ENCODE measurements at places on chromosomes 12 and 14.

- DNase-seq = no peak
Measured at GRCh38 chr12:85273381-85274314, 6.4 kb upstream of the ALX1 start.

DNA sequence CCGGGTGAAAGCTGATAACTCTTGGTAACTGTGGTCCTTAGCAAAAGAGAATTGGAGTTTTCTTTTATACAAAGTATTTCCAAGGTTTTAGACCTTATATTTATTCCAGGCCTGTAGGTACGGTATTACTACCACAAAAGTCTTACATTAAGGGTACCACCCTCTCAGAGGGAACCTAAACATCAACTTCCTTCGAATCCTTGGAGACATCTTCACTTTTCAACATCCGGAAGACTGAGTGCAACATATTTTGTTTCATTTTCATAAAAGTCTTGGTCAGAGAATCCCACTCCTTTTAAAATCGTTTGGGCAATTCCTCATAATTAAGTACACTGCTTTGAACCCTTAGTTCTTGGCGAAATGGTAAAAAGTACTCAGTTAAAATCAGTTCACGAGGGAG, 1.2 kb downstream of the CNOT2 start:
- no peak for DNase-seq

DNA sequence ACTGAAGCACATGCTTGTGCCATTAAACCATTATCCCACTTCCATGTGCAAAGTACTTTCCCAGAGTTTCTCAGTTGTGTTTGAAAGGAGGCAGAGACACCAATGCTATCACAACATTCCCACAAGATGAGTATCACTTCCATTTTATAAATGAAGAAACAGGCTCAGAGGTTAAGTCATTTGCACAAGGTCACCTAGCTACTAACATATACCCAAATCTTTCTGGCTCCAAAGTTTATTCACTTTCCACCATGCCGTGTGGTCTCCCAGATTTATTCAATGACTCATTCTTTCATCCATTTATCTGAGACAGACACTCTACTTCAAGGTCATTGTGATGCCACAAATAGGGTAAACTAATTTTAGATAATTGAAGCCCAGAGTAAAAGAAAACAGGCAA, 9.4 kb downstream of the ART4 start:
- DNase-seq = no peak

DNA sequence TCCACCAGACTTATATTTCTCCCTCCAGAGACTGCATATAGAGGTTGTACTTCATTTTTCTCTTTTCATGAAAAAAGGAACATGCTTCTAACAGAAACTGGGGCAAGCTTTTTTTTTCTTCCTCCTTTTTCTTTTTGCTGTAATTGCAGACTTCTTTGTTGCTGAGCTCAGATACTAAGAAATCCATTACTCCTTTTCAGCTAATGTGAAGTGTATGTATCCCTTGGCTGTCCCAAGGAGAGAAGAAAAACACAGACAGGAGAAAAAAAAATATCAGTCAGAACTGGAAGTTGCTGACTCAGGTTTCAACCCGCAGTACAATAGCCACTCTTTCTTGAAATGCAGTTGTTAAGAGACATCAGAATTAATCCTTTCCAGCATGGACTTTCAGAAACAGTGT, 1248.4 kb downstream of the LRFN5 start:
- no peak for DNase-seq

DNA sequence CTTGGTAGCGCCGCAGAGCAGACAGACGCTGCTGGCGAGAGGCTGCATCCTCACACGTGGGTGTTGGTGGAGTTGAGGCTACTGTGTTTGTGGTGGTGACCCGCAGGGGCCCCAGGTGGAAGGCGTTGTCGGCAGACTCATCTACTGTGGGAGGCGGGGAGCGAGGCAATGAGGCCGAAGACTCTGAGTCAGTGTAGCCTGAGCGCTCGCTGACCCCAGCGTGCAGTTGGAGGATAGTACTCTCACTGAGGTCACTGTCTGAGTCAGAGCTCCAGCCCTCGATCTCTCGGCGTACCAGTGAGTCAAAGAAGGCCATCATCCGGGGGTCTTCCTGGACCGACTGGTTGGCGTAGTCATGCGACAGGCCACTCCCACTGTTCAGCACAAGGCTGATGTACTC, 76.0 kb upstream of the ACTN1 start:
- DNase-seq = no peak

DNA sequence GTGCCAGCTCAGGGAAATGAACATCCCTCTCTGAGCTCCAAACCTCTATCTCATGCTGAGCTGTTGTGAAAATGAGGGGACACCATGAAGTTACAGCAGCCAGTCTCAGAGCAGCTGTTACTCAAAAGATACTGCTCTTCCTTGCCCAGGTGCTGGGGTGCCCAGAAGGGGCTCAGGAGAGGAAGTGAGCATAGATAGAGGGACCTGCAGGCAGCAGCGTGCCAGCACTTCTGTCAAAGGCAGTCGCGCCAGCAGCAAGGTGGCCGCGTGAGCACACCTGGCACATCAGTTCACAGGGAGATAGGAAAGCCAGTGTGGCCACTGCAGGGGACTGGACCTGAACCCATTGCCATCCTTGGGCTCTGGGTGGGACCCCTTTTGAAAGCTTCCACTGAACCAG, 27.8 kb downstream of the C14orf132 start:
- no peak for DNase-seq

GRCh38 chr14:74794947-74795346, 31.8 kb downstream of the YLPM1 start:
- no peak for DNase-seq

DNA sequence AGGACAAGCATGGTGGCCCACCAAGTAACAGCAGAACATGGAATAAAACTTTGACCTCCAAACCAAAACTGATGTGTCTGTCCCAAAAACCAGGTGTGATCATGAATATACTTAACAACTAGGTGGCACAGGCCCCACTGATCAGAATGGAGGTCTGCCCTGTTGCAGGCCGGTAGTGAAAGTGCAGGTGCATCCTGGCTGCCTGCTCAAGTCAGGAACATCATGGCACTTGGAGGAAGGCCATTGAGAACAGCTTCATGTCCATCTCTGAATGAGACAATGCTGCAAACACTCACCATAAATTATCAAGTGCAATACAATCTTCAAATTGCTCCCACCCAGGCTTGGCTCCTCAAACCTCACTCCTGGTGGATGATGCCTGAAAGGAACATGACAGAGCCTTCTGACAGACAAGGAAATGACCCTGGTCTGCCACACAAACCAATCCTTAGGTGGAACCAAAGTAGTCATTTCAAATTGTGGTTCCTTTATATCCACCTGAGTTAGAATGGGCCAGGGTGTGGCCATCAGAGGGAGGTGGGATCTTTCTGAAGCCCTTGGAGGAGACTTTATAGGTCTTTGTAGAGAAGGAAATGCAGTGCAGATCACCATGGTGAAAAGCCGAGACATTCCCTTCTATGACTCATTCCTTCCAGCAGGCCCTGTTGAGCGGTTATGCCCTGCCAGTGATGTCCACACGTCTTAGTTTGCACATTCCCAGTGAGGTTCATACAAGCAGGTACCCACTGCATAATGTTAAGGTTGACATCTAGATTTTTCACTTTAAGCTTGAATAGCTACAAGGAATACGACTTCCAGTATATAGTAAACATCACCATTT, 36.0 kb downstream of the EGLN3 start:
- DNase-seq = no peak

DNA sequence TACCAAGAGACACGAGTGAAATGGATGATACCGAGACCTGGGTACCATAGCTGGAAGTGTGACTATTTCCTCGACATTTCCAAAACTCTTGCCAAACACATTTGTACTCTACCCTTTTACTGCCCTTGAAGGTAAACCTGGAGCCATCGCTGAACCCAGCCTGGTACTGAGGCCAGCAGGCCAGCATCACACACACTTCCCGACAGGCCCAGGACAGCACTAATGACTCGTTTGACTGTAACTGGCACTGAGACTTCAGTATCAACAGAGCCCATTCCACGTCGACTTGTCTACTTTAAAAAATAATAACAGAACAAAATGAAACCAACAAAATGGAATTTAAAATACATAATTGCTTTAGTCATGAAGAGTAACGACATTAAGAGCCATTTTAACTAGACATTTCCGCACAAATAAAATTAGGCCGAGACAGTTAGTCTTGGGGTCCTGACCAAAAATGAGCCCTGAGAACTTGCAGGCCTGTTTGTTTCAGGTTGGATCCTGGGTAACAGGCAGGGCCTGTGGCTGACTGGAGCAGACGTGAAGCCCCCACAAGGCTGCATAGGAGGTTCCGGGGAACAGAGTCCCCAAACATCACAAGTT, 94.3 kb downstream of the RIMBP2 start:
- no peak for DNase-seq

DNA sequence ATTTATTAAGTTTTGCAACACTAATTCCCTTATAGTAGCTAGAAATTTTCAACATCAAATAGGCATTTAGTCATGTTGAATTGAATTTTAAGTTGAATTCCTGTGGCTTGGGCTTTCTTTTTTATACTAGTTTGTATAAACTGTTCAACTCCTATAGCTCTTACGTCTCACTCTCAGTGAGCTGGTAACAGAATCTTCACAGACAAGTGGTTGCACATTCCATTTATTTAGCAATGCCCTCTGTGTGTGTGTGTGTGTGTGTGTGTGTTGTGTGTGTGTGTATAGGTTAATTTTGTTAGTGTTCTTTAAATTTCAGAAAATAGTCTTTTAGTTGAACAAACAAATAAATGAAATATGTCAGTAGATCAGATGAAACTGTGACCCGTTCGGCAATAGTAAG, 425.0 kb downstream of the NPAS3 start:
- DNase-seq = no peak

DNA sequence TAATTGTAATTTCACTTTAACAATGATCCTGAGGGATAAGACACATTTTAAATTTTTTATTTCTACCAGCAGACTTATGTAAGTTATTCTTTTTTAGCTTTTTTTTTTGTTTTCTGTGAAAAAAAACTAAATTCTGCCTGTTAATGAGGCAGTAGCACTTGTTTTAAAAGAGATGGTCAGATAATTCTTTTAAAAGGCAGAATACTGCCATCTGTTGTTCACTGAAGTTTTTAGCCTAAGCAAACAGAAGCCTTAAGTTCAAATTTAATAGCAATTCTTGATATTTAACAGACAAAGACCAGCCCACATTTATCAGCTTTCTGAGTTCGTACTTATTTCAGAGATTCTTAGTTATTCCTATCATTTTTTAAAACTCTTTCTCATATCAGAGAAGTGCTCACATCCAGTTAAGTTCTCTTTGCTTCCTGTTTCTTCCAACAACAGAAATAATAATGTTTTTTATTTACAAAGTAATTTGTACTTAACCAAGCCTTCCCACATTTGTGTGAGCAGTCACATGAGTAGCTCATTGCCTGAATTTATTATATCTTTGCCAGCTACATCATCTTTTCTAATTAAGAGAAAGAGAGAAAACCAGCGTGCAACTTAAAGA, 93.4 kb upstream of the SLCO1C1 start:
- DNase-seq = no peak

All from stimulated activated CD4-positive, alpha-beta T cell treated with anti-CD3 and anti-CD28 coated beads, TNF-alpha, amount 100 ng/mL, for 4 hours (primary cell).